T-cell (primary cell): ENCODE measurements at places on chromosomes 2 and 18. TPM values are rescaled to one million over a fixed set of nuclear protein-coding genes. Genes with fewer than 3 reads are reported as not detected.

GRCh38 chr2:179974761-179975160, 32.3 kb downstream of the CWC22 start:
- no peak overlapping the region for H3K4me3 ChIP-seq
- no peaks in the 10 kb centered on the region for H3K4me1 ChIP-seq
- no peaks in the 10 kb centered on the region for H3K27me3 ChIP-seq
- no peak overlapping the region for H3K27ac ChIP-seq
- DNase-seq: no peak

The FBXO48 gene
- total RNA-seq: 4.5 TPM

DNA sequence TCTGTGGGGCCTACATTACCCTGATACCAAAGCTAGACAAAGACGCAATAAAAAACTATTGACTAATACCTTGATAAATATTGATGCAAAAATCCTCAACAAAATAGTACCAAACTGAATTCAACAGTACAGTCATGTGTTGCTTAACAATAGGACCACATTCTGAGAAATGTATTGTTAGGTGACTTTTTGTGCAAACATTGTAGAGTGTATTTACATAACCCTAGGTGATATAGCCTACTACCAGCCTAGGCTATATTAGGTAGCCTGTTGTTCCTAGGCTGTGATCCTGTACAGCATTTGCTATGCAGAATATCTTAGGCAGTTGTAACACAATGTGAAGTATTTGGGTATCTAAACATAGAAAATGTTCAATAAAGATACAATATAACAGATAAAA, 36.7 kb downstream of the CCDC138 start:
- no peak overlapping the region for H3K4me3 ChIP-seq
- peaks cover 4% of the 10 kb centered on the region for H3K36me3 ChIP-seq
- no peak overlapping the region for H3K27ac ChIP-seq
- no peak for DNase-seq

The PTPRM gene
- total RNA-seq: 6.9 TPM

DNA sequence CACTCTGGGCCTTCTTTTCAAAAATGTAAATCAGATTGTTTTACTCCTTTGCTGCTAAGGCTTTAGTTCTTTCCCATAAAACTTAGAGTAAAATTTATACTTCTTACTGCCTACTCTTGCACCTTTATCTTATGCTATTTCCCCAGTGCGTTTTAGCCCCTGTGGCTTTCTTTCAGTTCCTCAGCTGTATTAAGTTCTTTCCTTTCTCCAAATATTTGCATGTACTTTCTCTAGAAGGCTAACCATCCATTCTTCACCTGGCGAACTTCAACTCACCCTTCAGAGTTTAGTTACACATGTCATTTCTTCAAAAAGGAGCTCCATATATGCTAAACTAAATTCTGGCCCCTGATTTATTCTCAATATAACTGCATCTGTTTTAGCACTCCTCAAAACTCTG, 160.7 kb downstream of the FSHR start:
- no peaks in the 10 kb centered on the region for H3K27me3 ChIP-seq
- H3K4me3 ChIP-seq: no peak overlapping the region
- no peaks in the 10 kb centered on the region for H3K4me1 ChIP-seq
- DNase-seq: no peak
- no peaks in the 10 kb centered on the region for H3K36me3 ChIP-seq

GRCh38 chr18:36525913-36526312, 228.4 kb downstream of the FHOD3 start:
- H3K27me3 ChIP-seq: no peaks in the 10 kb centered on the region
- no peak overlapping the region for H3K4me3 ChIP-seq
- no peaks in the 10 kb centered on the region for H3K4me1 ChIP-seq
- no peak for DNase-seq
- no peaks in the 10 kb centered on the region for H3K36me3 ChIP-seq
